ENCODE measurements at places on chromosomes 13 and 19.

- DNase-seq: no peak
Observed at GRCh38 chr19:46591254-46591653, 9.9 kb upstream of the CALM3 start.

DNA sequence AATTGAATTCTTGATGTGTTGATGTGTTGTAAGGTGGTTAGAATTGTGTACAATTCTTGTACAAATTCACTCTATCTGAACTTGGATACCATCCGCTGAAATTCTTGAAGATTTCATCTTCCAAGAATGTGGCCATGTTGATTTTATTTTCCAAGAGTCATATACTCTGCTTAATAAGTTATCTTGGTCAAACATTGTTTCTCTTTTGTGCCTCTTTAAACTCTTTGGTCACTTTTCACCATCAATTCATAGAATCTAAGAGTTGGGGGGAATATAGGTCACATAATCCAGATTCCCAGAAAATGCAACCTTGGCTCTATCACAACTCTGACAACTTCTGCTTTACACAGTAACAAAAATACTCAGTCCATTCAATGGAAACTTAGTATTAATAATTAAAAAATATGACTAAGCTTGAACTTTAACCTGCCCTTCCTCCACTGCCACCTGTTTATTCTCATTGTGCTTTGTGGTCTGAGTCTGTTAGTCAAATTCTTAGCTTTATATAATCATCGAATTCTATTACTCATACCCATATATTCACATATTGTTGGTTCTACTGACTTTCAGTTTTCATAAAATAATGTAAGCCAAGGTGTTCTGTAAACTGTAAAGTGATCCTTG, 373.2 kb downstream of the LMO7 start:
- DNase-seq: peak; percentile 75

- DNase-seq: no peak
Observed at GRCh38 chr13:47251771-47252170, 354.9 kb upstream of the HTR2A start.

DNA sequence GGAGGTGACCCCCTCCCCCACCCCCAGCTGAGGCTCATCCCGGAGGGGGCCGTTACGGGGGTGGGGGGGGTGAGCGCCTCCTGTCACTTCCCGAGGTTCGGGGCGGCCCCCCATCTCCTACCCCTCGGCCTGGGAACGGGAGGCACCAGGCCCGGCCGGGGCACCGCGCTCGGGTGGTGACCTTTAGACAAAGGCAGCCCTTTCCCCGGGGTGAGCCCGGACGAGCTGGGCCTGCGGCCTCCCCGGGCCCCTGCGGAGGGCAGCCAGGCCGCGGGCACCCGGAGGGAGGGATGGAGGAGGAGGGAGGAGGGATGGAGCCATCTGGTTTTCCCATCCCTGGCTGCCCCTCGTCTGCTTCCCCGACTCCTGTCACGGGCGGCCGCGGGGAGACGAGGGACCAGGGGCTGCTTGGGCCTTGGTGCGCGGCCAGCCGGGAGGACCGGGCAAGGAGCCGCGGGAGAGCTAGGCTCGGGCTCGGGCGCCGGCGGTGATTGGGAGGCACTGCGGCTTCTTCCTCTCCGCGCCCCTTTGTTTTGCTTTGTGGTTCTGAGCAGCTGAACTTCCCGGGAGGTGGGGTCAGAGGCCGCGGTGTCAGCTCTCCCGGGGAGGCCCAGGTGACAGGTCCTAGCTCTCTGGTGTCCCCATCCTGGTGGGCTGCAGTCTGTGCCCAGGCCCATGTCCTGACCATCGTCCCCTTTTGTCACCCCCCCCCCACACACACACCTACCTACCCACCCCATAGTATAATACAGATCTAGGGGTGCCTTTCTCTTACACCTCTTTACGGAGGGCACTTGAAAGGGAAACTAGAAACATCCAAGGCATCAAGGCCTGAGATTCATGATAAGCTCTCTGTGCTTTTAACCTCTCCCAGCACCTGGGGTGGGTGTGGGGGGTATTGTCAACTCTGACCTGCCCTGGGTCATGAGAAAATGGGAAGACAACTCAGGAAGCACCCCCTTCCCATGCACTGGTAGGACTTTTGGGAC, 1.3 kb downstream of the BICRA start:
- peak; percentile 26 for DNase-seq

- peak; percentile 70 for DNase-seq
Observed at GRCh38 chr19:46840498-46840942, 10.1 kb downstream of the AP2S1 start.

GRCh38 chr13:75072368-75072767, 409.6 kb downstream of the TBC1D4 start:
- no peak for DNase-seq

DNA sequence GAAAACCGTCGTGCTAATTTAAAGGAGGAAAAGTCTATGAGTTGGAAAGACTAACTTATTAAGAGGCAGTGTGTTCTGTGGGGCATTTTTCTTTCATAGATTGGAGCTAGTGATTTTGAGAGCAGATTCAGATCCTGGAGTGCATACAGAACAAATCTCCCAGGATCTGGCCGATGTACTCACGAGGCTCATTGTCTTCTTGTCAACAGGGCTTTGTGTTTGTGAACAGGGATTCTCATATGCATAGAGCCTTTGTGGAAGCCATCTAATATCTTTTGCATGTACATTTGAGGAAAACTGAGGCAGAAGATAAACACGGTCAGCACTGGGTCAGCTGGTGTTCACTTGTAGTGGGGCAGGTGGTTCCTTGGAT, 482.9 kb upstream of the TSHZ3 start:
- no peak for DNase-seq

DNA sequence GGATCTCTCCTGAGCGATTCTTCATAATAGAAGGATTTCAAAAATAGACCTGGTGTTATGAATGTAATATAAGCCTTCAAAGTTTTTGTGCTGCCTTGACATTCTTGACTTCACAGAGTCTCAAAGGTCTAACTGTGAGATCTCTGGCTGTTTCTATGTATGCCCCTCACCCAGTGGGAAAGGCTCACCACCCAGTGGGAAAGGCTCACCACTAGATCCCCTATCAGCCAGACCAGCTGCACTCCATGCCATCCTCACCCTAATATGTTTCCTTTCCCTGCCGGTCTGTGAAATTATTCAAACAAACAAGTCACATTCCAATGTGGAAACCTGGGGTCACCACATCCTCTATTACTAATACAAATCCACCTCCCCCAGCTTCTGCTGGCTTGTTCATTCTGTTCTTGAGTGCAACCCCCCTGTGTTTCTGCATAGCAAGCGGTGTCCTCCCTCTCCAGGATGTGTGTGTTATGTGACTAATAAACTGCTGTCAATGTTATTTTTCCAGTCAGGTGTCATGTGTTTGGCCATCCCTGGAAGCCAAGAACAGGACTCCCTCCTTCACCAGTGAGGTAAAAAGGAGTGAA, 13.8 kb upstream of the SLITRK1 start:
- DNase-seq: peak; percentile 6

DNA sequence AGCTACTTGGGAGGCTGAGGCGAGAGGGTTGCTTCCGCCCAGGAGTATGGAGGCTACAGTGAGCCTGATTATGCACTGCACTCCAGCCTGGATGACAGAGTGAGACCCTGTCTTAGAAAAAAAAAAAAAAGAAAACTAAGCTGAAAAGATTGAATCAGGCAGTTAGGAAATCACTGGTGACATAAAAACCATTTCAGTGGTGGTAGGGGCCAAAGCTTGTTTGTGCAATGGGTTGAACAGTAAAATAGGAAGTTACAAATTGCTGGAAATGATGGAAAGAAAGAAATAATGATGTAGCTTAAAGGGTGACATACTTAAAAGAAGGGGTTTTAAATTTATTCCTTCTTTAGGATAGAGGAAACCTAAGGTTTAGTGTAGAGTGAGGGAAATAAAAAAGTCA, 4.8 kb upstream of the OXGR1 start:
- no peak for DNase-seq

DNA sequence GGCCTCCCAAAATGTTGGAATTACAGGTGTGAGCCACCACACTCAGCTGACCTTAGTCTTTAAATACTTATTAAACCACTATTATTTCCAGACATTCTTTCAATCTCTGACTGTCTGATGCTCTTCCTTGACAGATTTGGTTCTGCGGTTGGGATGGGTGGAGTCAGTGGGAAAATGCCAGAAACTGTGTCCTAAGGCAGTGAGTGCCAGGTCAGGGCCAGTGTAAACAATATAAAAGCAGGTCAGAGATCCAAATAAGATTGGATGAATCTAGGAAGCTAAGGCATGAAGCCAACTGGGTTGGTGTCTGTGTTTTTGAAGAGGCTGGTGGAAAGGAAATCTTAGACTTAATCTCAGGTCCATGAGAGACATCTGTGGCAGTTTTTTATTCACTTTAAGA, 74.7 kb downstream of the KLF5 start:
- DNase-seq: no peak
